ENCODE measurements at places on chromosomes 2 and 18.

DNA sequence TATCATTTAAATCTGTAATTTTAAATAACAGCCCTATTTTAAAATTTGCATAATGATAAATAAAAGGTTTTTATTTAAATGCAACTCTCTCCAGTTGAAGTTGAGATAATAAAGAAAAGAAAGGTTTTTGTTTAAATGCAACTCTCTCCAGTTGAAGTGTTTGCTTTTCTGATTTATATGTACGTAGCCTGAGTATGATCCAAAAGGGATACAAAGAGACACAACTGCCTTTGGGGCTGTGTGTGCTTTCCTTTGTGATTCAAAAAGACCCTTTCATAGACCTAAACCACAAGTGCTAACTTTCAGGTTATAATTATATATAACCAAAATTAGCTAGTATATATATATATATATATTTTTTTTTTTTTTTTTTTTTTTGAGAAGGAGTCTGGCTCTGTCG lies 76.2 kb upstream of the MFF start:
- DNase-seq = no peak

- no peak for DNase-seq
Observed at GRCh38 chr2:45131587-45131986, 122.3 kb upstream of the SIX2 start.

DNA sequence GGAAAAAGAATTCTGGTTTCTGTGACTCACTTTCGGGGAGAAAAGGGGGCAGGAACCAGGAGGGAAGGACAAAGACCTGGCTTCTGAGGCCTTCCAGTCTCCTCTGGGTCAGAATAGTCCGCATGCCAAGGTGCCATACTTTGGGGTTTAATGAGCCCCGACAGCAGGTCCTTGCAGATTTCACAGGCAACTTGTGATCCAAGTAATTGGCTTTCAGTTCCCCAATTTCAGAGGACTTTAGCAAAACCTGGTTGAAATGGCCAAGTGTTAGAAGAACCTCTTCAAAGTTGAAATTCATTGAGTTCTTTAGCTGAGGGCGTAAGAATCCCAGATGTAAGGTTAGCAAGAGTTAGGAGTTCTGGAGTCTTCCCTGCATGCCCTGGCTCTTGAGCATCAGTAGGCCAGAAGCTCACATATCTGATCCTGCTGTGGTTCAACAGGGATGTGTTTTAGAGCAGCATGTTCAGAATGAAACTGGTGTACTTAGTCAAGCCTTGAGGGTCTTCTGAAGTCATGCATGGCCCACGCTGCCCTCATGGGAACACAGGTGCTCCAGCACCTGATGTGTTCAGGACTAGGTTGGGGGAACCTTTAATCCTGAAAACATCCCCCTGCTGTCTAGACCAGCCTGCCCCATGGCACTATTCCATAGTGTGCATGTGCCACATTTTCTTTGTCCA lies 143.0 kb downstream of the NUP35 start:
- DNase-seq = no peak

DNA sequence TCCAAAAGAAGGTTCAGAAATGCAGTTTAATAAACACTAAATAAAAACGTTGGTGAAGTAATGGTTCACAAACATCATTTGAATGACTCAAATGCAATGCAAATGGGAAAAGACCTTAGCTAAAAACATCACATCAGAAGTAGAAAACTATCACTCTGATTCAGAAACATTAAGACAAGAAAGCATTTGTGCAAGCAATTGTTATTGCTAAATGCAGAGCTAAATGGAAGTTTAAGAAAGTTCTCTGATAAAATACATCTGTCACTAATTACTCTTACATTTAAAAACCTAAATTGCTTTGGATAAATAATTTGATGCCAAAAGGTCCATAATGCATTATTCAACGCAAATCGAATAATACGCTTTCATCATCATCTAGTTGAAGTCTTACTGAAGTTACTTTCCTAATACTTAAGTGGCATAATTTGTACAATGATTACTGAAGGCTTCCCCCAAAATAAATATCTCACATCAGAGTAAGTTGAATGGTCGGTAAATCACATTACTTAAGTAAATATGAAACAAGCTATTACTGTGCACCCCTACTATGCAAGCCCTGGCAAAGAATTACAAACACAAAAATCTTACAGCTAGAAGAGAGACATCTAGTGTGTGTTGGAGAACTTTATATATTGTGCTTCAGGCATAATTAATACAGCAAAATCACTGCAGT lies 105.7 kb upstream of the KCTD1 start:
- DNase-seq = no peak

DNA sequence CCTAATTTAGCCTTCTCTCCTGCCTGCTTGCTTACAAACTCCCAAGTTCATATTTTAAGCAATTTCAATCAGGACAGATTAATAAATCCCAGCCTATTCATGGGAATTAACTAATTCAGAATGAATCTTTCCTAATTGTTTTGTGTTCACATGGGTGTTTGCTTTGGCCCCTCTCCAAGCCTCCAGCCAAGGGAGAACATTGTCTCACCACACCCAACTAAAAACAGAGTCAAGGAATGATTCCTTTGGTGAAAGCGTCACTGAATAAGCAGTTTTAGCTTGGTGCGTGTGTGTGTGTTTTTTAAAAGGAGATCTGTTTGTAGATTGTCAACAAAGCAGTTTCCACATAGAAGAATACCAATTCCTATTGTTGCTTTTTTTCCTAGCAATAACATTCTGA lies 43.0 kb upstream of the DSG1 start:
- DNase-seq = no peak

- no peak for DNase-seq
Observed at GRCh38 chr2:210899131-210899530, 342.7 kb downstream of the CPS1 start.

GRCh38 chr2:106306387-106306786 lies 112.3 kb upstream of the UXS1 start:
- no peak for DNase-seq

- no peak for DNase-seq
Observed at GRCh38 chr2:174491947-174492346, 5.1 kb upstream of the GPR155 start.

- DNase-seq = peak; percentile 52
Observed at GRCh38 chr2:151808258-151809072, 19.8 kb downstream of the ARL5A start.

- DNase-seq = no peak
Observed at GRCh38 chr2:165191096-165191728, 12.6 kb downstream of the SCN3A start.

- DNase-seq = no peak
Observed at GRCh38 chr2:198385856-198386255, 581.5 kb downstream of the PLCL1 start.

DNA sequence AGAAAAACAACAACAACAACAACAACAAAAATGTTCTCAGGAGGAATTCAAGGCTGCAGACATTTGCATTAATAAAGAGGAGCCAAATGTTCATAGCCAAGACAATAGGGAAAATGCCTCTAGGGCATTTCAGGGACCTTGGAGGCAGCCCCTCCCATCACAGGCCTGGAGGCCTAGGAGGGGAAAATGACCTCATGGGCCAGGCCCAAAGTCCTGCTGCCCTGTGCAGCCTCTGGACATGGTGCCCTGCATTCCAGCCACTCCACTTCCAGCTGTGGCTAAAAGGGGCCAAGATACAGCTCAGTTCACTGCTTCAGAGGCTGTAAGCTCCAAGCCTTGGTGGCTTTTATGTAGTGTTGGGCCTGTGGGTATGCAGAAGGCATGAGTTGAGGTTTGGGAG lies 314.5 kb downstream of the CYRIA start:
- DNase-seq = no peak

DNA sequence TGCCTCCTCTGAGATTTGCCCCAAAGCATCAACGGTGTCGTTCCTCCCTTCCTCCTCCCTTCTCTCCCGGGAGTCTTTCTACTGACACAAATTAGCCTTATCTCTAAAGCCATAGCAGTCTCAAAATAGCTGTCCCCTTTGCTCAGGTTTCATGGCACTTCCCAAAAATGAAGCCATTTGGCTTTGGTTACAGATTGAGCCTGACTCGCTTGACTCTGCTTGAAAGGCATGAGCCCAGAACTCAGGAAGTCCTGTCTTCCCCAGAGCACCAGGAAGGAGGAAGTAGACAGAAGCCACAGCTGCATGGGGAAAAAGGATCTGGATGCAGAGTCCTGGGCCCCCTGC lies 234.4 kb upstream of the RGPD4 start:
- DNase-seq = no peak

GRCh38 chr18:47975701-47976100 lies 45.2 kb upstream of the SMAD2 start:
- no peak for DNase-seq

- no peak for DNase-seq
Observed at GRCh38 chr2:175884697-175885393, 117.2 kb downstream of the LNPK start.

GRCh38 chr2:3212984-3213383 lies 164.6 kb downstream of the EIPR1 start:
- DNase-seq = no peak

DNA sequence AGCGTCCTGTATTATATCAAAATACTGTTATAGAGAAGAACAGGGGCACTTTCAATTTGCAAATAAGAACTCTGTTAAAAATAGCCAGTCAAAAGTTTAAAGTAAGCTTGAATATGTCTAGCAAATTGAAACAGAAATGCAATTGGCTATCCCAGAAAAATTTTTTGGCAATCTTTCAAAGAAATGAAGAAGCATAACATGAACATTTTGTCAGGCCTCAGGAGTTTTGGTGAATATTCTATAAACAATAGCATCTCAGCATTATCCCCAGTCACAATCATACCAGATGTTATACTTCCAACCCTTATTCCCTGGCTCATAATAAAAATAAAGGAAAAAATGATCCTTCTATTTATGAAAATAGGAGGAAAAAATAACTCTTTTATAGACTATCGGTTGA lies 252.4 kb downstream of the GRB14 start:
- no peak for DNase-seq

DNA sequence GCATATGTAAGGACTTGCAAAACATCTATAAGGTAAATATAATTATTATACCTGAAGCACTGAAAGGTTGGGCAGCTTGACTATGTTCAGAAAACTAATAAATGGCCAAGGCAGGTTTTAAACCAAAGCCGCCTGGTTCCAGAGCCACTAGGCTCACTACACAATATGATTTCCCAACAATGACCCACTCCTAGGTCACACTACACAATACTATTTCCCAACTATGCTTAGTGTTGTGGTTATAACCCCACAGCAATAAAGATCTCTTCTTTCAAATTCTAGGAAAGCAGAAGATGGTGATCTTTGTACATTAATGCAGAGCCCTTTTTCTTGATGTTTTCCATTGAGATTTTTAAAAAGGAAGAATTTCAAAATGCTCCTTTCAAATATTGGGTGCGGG lies 180.4 kb downstream of the CYRIA start:
- DNase-seq = no peak

GRCh38 chr18:78672862-78673446 lies 306.7 kb upstream of the SALL3 start:
- DNase-seq = no peak

- DNase-seq = no peak
Observed at GRCh38 chr2:181188605-181189004, 208.2 kb downstream of the UBE2E3 start.

Data from MM.1S (cell line).